Endothelial cell of umbilical vein (primary cell): ENCODE measurements at places on chromosomes 4 and X. TPM values are rescaled to one million over a fixed set of nuclear protein-coding genes. Genes with fewer than 3 reads are reported as not detected.
A peak's percentile ranks its signal among the peaks of the same experiment; 100 is the strongest.

The TMEM154 gene
- total RNA-seq = 43.6 and 50.0 TPM in 2 replicates

The APLN gene
- total RNA-seq = 465 and 466 TPM in 2 replicates

The SULT1B1 gene
- 59.5 and 68.2 TPM in 2 replicates for total RNA-seq

The RAI2 gene
- 0.25 and 0.91 TPM in 2 replicates for total RNA-seq

The ABCD1 gene
- total RNA-seq = 12.9 and 14.3 TPM in 2 replicates

The MAOB gene
- not detected in 2 replicates for total RNA-seq

The PPEF2 gene
- not detected in 2 replicates for total RNA-seq

The MTHFD2L gene
- 12.4 and 15.2 TPM in 2 replicates for total RNA-seq

The CXCL6 gene
- total RNA-seq = 0.25 and 1.2 TPM in 2 replicates

The RWDD4 gene
- 16.6 and 16.8 TPM in 2 replicates for total RNA-seq

The TCP11X2 gene
- not detected in 2 replicates for total RNA-seq

DNA sequence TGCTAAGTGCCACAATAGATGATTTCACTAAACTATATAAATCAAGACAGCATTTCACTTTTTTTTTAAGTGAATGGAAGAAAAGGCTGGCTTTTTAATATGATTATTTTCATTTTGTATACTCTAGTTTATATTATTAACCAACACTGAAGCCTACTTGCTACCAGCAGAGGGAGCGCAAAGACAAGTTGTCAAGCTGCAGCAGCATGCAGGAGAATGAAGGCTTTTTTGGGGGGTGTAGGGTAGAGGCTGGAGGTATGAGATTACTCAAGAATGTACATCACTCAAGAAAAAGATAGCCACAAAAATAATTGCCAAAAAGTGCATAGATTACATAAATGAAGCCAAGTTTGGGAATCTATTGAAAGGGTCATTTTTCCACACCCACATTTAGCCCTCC, 519.5 kb downstream of the FGF13 start:
- H3K36me3 ChIP-seq = no peaks in the 10 kb centered on the region
- H3K27me3 ChIP-seq = no peaks in the 10 kb centered on the region
- no peak overlapping the region for H3K27ac ChIP-seq

- no peak overlapping the region for H3K27ac ChIP-seq
- no peaks in the 10 kb centered on the region for H3K4me1 ChIP-seq
- no peaks in the 10 kb centered on the region for H3K27me3 ChIP-seq
- no peaks in the 10 kb centered on the region for H3K36me3 ChIP-seq
Observed at GRCh38 chr4:158192439-158193158, 17.7 kb upstream of the TMEM144 start.

DNA sequence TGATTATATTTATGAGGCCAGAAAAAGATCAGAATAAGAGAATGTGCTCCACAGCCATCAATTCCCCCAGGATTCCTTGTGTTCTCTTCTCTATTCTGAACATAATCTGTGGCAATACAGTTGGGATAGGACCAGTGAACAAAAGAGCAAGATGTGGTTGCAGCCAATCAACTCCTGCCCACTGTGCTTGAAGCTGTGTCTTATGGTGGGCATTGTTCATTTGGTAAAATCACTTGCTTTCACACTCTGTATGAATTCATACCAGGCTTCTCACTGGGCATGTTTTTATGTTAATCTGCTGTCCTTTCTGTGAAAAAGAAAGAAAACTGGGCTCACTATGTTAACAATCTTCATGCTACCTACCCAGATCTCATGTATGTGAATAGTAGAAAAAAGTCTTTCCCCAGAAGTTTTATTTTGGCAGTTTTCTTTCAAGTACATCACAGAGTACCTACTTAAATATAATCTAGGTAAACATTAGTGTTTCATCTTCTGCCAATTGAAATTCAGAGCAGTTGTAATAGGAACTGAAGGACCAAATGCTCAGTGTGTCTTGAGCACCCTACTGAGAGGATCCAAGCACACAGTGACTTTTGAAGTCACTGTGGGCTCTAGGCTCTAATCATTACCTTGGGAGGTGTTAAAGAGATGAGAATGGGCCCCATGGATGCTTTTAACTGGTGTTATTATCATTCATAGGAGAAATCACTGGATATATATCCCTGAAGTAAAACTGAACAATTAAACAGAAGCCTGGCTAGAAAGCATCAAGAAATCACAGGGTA, 429.2 kb upstream of the TRAM1L1 start:
- no peak overlapping the region for H3K4me3 ChIP-seq
- H3K27ac ChIP-seq = no peak overlapping the region
- no peaks in the 10 kb centered on the region for H3K4me1 ChIP-seq
- H3K27me3 ChIP-seq = no peaks in the 10 kb centered on the region
- H3K36me3 ChIP-seq = no peaks in the 10 kb centered on the region

DNA sequence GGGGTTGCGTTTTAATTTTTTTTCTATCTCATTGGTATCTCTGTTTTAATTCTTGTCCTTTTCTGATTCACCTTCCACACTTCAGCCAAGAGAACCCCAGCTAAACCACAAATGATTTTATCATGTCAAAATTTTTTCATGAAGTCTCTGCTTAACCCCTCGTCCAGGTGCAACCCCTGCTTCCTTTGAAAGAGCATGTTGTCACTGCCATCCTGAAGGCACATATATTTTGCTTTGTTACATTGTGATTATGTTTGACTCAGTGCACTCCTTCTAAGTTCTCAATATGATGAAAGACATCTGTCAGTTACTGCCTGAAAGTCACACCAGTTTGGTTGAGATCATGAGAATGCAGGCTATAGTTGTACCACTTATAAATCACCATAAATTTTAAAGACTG, 99.9 kb upstream of the FMR1 start:
- H3K4me1 ChIP-seq = no peaks in the 10 kb centered on the region
- no peaks in the 10 kb centered on the region for H3K27me3 ChIP-seq
- no peak for DNase-seq
- H3K36me3 ChIP-seq = no peaks in the 10 kb centered on the region
- no peak overlapping the region for H3K27ac ChIP-seq

DNA sequence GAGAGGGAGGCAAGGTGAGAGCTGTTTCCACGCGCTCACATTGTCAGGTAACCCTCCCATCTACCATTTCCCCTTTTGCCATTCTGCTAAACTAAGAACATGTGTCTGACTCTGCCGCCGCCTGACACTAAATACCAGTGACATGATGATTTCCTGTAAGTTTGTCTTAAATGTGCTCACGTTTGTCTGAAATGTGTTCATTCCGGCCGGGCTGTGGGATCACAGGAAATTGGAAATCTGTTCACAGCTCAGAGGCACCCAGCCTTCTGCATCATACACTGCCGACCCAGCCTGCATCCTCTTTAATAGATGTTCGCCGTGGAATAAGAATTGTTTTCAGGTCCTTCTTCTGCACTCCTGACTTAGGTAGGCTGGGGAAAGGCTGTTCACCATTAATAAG, 336.2 kb upstream of the PPARGC1A start:
- H3K27ac ChIP-seq = no peak overlapping the region
- H3K4me1 ChIP-seq = no peaks in the 10 kb centered on the region
- no peak for DNase-seq
- no peak overlapping the region for H3K4me3 ChIP-seq

DNA sequence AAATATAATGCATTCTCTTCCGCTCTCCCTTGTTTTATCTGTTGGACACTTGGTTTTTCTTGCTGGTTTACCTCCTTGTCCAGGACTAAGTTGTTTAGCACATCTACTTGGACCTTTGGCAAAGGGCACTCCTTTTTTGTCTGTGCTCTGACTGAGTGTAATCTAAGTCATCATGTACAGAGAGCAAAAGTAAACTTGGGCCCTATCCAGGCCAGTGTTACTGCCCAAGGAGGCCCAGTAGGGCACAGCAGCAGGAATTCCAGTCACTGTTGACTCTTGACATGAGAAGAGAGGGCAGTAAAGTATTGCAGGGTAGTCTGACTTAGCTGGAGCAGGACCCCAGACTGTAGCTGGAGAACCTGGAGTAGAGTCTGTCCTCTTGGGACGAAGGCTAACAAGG, 445.5 kb downstream of the ZIC3 start:
- no peaks in the 10 kb centered on the region for H3K4me1 ChIP-seq
- no peak for DNase-seq
- H3K27ac ChIP-seq = no peak overlapping the region
- H3K27me3 ChIP-seq = no peaks in the 10 kb centered on the region
- H3K36me3 ChIP-seq = no peaks in the 10 kb centered on the region

DNA sequence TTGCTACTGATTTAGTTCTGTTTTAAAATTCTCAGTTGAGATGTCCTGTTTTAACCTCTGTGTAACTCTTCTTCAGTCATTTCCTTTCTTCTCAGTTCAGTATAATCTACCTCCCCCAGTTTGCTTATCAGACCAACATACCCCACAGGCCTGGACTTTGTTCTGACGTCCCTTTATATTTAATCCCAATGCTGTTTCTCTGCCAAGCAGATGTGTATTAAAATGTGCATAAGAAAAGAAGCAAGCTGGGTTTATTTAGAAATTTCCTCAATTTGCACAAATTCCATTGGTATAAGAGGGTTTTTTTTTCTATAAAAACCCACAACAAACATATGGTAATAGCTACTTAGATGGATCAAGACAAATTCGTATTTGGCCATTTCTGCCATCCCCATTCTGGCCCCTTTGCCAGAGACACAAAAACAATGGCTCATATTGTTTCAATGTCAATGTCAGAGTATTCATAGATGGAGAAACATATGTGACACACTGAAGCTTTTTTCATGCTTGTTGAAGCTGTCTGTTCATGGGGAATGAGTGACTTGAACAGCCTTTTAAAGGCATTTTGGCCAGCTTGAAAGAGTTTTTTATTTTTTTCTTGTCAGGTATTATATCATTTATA, 24.5 kb downstream of the HCCS start:
- H3K4me3 ChIP-seq = no peak overlapping the region
- DNase-seq = no peak
- H3K27me3 ChIP-seq = no peaks in the 10 kb centered on the region
- H3K36me3 ChIP-seq = no peaks in the 10 kb centered on the region
- H3K4me1 ChIP-seq = no peaks in the 10 kb centered on the region
- no peak overlapping the region for H3K27ac ChIP-seq

- H3K27me3 ChIP-seq = no peaks in the 10 kb centered on the region
- H3K27ac ChIP-seq = no peak overlapping the region
- no peak for DNase-seq
- H3K4me1 ChIP-seq = no peaks in the 10 kb centered on the region
- no peaks in the 10 kb centered on the region for H3K36me3 ChIP-seq
Observed at GRCh38 chr4:116233971-116234370, 851.4 kb downstream of the TRAM1L1 start.

DNA sequence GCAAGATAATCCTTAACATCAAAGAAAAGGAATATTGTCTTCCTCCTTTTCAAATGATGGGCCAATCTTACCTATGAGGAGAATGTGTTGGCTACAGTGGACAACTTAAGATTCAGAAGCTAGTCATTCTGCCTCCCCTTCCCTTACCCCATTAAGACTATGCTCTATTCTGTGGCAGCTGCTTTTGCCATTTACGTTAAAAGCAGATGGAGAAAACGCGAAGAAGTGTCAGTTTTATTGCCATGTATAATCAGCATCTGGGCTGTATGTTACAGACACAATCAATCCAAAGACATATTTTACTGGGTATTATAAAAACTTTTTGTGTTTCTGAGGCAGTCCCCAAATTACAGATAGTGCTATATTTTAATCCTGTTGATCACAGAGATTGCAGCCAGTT, 196.1 kb upstream of the PACRGL start:
- H3K36me3 ChIP-seq = no peaks in the 10 kb centered on the region
- no peak overlapping the region for H3K27ac ChIP-seq

- no peak overlapping the region for H3K4me3 ChIP-seq
- H3K27me3 ChIP-seq = no peaks in the 10 kb centered on the region
- H3K36me3 ChIP-seq = peaks cover 2% of the 10 kb centered on the region
- peaks cover 16% of the 10 kb centered on the region for H3K4me1 ChIP-seq
Observed at GRCh38 chr4:94650134-94650495, 107.6 kb upstream of the BMPR1B start.

GRCh38 chr4:165301833-165302232, 25.6 kb upstream of the MSMO1 start:
- no peaks in the 10 kb centered on the region for H3K4me1 ChIP-seq
- peaks cover 2% of the 10 kb centered on the region for H3K36me3 ChIP-seq
- no peak overlapping the region for H3K27ac ChIP-seq
- H3K4me3 ChIP-seq = peak overlapping the region; percentile 13
- H3K27me3 ChIP-seq = no peaks in the 10 kb centered on the region
- DNase-seq = peak; percentile 26

DNA sequence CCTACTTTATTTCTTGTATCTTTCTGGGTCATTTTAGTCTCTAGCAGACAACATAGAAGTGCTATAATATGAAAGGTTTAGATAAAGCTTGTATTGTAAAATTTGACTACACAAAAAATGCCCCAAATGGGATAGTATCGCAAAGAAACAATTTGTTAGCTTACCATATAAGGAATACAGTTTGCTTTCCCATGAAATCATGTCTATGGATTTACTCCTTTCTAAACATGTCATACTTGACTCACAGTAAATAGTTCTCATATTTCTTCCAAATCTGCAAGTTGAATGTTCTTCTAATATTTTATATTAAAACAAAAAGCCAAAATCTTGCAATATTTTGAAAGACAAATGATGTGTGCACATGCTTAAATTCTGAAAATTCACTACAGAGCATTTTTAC, 103.9 kb downstream of the PPA2 start:
- no peak overlapping the region for H3K4me3 ChIP-seq
- no peaks in the 10 kb centered on the region for H3K36me3 ChIP-seq
- no peak for DNase-seq
- no peak overlapping the region for H3K27ac ChIP-seq
- H3K4me1 ChIP-seq = no peaks in the 10 kb centered on the region

DNA sequence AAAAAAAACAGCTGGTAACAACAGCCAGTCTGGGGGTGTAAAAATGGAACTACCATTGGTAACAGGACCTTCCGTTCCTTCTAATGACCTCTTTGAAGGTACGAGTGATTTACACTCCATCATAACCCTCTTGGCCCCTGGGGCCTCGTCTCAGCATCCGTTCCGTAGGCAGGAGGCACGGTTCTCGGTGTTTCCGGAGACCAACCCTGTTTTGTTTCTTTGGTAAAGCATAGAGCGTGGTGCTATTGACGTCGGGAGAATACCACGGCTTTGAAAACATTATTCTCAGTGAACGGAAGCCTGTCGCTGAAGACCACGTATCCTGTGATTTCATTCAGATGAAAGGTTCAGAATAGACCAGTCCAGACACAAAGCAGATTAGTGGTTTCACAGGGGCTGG, 198.9 kb downstream of the ASMT start:
- no peaks in the 10 kb centered on the region for H3K36me3 ChIP-seq
- H3K27me3 ChIP-seq = no peaks in the 10 kb centered on the region

GRCh38 chrX:11465648-11466411, 172.6 kb downstream of the AMELX start:
- DNase-seq = no peak
- H3K4me1 ChIP-seq = peaks cover 7% of the 10 kb centered on the region

DNA sequence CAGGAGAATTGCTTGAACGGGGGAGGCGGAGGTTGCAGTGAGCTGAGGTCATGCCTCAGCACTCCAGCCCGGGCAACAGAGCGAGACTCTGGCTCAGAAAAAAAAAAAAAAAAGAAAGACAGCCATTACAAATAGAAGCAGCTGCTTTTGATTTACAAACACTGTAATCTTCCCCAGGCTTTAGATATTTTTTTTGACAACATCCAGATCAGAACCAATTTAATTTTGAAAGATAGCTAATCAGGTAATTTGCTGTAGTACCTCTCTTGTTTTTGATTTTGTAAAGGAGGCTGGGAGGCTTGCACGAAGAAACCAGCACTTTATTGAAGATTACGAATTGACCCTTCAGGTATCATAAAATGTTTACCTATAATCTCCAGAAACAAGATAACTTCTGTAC, 107.0 kb downstream of the LDB2 start:
- no peak overlapping the region for H3K27ac ChIP-seq
- DNase-seq = no peak
- no peaks in the 10 kb centered on the region for H3K36me3 ChIP-seq
- H3K4me1 ChIP-seq = peaks cover 29% of the 10 kb centered on the region
- no peak overlapping the region for H3K4me3 ChIP-seq
